ENCODE measurements at places on chromosomes 5 and 9.

DNA sequence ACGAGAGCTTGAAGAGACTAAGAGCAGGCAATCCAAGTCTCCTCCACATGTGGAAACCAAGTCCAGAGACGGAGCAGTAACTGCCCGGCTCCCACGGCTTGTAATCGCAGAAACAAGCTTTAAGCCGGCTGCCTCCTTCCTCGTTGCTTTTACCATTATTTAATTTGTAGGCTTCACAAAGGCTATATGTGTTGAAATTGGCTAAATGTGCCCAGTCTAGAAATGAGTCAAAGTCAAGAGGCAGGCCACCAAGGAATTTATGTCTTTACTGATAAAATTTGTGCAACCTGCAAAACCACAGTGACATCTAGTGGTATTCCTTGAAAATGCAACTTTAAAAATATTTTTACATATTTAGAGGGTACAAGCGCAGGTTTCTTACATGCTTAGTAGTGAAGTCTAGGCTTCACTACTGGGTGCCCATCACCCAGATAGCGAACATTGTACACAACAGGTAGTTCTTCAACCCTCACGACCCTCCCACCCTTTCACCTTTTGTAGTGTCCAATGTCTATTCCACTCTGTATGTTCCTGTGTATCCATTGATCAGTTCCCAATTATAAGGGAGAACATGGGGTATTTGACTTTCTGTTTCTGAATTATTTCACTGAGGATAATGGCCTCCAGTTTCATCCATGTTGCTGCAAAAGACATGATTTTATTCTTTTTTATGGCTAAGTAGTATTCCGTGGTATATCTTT is 33.5 kb upstream of the EBF1 start:
- DNase-seq: peak; percentile 31

DNA sequence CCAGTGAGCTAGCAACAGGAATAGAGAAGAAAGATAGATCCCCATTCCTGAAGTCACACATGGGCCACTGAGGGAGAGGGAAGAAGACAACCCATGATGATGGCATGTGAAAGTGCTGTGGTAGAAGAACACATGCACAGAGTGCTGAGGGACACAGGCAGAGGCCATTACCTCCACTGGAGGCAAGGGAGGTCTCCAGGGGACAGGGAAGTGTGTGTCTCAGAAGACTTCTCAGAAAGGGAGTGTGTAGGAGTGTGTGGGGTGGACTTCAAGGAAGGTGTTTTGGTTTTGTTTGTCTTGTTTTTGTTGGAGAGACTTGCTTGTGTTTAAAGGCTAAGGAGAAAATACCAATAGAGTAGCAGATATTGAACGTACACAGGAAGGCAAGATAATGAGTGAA is 77.0 kb upstream of the SMARCA2 start:
- DNase-seq: no peak

- DNase-seq: no peak
Measured at GRCh38 chr5:43837996-43838395, 235.0 kb downstream of the NNT start.

GRCh38 chr5:125134216-125135081 is 388.0 kb upstream of the ZNF608 start:
- DNase-seq: no peak

- DNase-seq: no peak
Measured at GRCh38 chr5:75469017-75469416, 42.4 kb downstream of the CERT1 start.

GRCh38 chr5:55998966-55999365 is 4.2 kb upstream of the IL6ST start:
- no peak for DNase-seq

GRCh38 chr5:140402258-140403074 is 833 bp downstream of the ANKHD1 start:
- no peak for DNase-seq

GRCh38 chr9:125887172-125887571 is 140.0 kb downstream of the PBX3 start:
- peak; percentile 18 for DNase-seq

DNA sequence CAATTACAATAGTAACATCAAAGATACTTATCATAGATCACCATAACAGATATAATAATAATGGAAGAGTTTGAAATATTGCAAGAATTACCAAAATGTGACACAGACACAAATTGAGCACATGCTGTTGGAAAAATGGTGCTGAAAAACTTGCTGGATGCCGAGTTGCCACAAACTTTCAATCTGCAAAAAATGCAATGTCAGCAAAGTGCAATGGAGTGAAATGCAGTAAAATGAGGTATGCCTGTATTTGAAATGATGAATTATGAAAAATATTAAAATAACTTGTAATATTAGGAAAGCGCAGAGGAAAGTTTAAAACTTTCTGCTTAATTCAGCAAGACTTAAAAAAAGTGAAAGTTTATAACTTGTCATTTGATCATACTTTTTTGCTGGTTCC is 12.0 kb upstream of the PCBD2 start:
- no peak for DNase-seq

DNA sequence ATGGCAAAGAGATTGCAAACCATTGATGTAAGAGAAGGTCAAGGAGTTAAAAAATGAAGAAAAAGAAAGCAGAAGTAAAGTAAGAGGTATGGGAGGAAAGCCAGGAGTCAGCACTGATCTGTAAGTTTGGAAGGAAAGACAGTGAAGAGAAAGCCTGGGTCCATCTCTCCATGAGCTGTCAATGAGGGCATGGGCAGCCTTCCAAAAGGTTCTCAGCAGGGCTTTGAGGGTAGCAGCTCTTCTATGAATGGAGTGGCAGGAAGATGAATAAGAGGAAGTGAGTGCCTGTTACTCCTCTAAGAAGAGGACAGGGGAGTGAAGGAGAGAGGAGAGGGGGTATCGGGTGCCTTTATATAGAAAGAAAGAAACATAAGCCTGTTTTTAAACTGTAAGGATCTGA is 97.1 kb downstream of the ADCY2 start:
- no peak for DNase-seq

DNA sequence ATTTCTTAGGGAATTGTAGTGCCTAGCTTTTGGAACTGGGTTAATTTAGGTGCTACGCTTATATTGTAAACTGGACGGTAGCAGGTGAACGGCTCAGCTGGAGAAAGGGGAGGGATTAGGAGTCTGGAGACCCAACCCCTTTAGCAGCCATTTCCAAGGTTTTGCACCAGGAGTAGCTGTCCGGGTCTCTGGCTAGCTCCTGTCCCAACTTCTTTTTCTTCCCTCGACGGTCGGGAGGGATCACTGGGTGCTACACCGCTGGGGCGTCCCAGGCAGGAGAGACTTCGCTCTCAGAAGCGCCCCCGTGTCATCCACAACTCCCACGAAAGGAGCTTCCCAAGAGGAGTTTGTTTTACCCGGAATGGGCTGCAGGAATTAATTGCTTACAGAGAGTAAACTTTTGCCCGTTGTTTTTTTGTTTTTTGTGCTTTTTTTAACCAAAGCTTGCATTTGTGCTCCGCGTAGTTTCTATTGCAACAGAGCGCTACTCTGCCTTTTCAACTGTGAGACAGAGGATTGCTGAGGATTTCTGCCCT is 1640.9 kb upstream of the C9orf72 start:
- peak; percentile 94 for DNase-seq

DNA sequence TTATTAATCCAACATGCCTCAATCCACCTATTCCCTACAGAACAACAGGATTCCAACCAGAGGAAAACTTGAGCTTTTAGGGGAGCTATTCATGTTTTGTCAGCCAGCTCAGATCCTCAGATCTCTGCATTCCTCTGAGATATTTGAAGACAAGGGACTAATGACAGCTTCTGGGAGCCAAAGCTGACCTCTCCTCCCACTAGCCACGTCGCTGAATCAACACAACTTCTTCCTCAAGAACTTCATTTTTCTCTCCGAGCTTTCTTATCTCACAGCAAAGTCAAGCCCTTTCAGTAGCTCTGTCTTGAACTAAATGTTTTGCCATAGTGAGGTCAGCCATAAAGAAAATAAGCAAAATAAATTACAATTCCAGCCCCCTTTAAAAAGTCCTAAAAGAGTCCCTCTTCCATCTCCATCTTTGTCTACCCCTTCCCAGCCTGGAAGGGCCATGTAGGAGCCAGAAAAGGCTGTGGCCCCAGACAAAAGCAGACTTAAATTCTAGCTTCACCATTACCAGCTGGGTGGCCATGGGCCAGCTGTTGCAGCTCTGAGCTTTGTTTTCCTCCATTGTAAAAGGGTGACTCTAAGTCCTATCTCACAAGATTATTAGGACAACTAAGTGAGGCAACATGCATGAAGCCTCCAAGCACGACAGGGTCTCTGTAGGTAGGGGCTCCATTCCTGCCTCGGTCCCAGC is 65.0 kb downstream of the HSD17B3 start:
- DNase-seq: no peak

- DNase-seq: no peak
Measured at GRCh38 chr5:174356536-174356935, 311.0 kb downstream of the NSG2 start.

- no peak for DNase-seq
Measured at GRCh38 chr5:31846934-31847333, 208.0 kb downstream of the PDZD2 start.

DNA sequence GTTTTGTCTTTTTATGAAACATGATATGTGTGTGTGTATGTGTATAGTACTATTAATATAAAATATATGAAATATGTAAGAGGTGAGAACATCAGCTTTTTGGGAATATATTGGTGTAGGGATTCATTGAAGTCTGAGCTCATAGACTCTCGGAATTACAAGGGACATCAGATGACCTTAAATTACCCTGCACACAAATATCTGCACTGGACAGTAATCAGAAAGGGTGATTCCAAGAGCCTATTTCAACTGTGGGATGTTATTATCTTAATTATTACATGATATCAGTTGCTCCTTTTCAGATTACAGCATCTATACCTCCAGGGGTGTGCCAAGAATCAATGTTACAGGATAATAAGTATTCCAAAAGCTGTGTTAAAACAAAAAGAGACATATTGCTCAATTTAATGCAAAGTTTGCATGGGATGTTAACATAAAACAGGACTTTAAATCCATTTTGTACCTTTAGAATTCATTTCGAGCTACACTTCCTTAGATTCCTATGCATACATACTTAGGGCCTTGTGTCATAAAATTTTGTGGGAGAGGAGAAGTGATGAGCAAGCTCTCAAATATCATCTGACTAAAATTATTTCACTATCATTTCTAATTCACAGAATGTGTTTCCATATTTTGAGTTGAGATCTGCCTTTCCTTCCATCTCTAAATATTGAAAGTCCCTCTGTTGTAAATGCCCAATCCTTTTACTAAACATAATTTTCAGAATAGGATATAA is 365.2 kb downstream of the BRINP1 start:
- DNase-seq: no peak

DNA sequence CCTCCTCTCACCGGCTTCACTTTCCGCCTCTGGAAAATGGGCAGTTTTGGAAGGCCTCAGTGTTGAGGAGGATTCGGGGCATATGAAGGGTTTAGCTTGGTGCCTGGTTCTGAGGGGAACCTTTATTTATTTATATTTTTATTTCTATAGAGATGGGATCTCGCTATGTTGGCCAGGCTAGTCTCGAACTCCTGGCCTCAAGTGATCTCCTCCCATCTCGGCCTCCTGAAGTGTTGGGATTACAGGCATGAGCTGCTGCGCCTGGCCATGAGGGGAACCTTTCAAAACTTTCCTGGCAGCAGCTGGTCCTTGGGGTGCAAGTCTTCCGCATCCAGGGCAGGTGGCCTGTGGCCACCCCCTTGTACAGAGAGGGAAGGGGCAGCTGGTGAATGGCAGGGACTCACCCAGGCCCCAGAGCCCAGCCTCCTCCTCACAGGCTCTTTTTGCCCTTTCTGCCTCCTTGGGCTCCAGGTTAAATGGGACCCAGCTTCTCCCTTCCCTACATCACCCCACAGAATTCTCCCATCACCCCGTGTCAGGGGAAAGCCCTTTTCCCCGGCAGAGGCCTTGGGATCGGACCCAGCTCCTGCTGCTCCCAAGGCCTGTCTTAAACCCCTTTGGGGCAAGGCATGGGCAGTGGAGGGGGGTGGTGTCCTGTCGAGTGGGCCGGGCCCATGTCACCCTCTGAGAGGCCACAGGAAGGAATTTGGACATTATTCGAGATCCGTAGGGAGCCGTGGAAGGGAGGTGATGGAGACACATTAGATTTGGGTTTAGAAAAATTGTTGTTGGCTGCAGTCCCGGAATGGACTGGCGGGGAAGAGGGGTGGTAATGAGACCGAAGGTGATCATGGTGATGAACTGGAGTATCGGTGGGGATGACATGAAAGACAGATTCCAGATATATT is 5.9 kb downstream of the NCS1 start:
- no peak for DNase-seq

DNA sequence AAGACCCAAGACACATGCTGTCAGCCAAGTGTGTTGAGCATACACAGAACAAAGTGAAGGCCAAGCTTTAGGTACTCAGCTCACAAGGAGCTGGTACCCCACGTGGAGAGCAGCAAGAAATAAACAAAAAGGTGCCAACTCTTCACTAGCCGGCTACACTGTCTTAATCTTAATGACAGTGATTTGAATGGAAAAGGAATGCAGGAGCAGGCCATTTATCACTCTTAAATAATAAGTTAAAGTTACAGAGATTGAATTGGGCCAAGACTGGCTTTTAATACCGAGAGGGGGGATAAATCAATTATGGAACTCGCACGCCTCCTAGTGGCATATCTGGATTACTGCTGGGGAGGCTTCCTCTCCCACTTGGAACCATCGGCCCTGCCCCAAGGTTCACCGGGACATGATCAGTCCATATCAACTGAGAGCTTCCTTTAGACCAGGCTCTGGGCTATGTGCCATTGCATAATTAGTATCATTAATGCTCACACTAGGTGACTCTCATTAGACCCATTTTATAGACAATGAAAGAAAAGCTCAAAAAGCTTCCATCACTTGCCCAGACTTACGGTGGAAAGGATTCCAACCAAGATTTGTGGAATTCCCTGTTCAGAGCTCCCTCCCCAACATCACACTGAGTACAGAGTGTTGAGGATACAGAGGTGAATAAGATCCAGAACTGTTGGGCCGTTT is 94.0 kb downstream of the ACTL7B start:
- DNase-seq: peak; percentile 22

DNA sequence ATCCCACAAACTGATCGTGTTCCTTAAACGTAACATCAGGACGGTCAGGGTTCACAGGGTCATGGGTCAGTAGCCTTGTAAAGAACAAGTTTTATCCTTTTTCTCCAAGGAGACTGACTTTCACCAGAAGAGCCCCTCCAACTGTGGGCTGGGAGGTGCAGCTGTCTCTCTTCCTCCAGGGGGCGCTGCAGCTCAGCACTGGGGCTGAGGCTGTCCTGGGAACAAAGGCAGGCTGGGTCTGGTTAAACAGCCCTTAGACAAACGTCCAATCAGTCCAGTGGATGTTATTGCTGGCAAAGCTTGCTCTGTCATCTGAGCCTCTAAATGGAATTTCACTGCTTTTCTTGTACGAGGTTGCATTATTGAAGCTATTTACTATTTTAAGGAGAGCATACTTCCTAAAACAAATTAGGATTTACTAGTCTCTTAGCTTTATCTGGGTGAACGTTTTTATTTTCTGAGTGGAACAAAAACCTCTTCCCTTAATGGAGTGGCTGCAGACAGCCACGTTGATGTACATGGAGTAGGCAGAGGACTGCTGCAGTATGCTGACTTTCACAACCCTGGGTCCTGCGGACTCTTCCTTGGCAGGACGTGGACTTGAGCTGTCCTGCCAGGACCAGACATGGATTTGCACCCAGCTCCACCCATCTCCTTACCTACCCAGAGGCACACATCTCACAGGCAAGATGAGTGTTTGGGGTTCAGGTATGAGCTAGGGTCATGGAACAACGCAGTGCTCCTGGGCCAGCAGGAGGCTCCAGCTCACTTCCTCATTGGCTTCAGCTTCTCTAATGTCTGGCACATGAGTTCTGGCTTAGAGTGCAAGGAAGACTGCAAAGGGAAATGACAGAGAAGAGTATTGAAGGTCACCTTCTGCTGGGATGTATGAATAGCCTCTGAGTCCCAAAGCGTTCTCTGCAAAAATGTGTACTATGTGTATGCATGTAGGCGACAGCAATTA is 7.8 kb downstream of the EXOSC2 start:
- DNase-seq: no peak

- no peak for DNase-seq
Measured at GRCh38 chr9:93621922-93622321, 45.5 kb downstream of the PHF2 start.

Measured in NCI-H446 treated with DMSO at 0.1 percent for 48 hours (cell line).